Suppressor macrophage (primary cell): ENCODE measurements at places on chromosomes 5 and 9.
A peak's percentile ranks its signal among the peaks of the same experiment; 100 is the strongest.

DNA sequence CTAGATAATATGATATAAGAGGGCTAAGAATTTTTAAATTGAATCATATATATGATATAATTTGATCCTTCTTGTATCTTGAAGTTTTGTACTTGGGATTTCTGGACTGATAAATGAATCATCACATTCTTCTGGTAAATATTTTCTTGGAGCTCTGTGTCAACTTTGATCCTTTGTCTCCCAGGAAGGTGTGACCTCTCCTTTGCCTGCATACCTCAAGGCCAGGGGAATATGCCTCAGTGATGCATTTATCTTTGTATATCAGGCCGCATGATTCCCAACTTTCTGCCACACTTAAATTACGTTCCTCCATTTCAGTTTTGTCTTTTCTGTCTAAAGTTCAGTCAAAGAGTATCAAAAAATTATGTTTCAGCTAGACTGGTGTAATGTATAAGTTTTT, 101.2 kb downstream of the NLN start:
- no peak for DNase-seq

GRCh38 chr5:66582499-66583165, 13.6 kb upstream of the MAST4 start:
- no peak for DNase-seq

GRCh38 chr9:112032009-112032408, 135.4 kb downstream of the UGCG start:
- DNase-seq: no peak

DNA sequence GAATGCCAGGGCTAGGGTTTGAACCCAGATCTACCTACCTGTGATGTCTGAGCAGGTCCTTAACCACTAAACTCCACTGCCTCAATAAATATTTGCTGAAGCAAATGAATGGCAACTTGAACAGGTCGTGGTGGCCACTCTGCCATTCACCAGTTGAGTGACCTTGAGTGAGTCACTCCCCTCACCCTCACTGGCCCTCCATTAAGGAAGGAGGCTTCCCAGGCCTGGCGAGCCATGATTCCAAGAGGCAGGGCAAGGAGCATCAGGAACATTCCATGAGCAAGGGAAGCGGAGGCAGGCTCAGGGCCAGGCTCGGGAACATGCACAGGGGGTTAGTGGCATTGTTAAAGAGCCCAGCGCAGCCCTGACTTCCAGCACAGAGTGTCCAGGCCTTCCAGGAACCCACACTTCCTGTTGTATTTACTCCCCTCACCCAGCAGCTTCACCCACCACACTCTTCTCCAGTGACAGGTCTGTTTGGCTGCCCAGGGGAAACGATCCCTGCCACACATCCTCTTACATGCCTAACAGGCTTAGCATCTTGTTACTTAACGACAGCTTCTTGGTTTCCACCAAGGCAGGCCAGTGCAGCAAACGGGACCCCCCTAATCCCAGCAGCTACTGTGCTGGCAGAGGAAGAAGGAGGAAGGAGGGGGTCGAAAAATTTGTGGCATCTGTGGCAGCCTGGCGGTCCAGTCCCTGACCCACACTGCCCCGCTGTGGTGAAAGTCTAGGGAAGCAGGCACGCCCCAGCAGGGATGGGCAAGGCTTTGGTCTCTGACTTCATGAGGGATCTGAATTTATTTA, 43.7 kb upstream of the TTC1 start:
- DNase-seq: peak; percentile 72

DNA sequence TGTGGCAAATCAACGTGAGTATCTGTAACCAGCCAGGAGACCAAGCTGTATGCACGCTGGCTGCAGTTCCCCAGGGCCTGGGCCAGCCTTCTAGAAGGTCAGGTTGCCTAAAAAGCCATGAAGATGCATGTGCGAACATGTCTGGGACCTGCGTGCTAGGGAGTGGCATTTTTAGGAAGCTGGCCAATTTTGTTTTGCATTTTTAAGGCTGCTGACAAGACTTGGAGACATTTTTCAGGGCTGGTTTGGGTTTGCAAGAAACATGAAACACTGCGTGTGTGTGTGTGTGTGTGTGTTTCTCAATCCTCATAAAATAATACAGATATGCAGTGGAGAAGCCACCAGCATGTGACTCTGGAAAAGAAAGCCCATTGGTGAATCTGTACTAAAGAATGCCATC, 5.1 kb downstream of the TGFBI start:
- DNase-seq: peak; percentile 31

DNA sequence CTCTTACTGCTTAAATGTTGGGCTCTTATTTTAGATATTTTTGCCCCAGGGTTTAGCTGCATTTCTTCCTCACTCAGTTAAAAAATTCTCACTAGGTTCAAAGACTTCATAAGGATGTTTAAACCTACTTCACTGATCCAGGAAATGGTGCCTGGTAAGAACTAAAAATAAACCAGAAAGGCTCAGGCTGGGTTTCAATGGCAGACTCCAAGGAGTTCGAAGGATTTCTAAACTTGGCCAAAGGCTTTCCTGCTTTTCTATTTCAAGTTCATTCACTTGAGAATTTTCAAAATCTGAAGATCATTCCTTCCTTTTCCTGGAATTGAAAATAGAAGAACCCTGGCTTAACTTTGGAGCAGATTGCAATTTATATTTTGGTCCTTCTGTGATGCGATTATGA, 193.0 kb upstream of the MAP1B start:
- DNase-seq: no peak
